ENCODE measurements at places on chromosomes 6 and 20.

- DNase-seq: no peak
Measured at GRCh38 chr6:44243345-44243744, 3.6 kb upstream of the HSP90AB1 start.

GRCh38 chr20:17765584-17765983 is 65.8 kb downstream of the BANF2 start:
- DNase-seq: no peak

GRCh38 chr20:38315290-38315966 is 11.5 kb downstream of the BPI start:
- no peak for DNase-seq

- peak; percentile 74 for DNase-seq
Measured at GRCh38 chr6:134173936-134174671, 121.7 kb upstream of the SLC2A12 start.

GRCh38 chr6:28111964-28112363 is 12.4 kb upstream of the ZSCAN16 start:
- DNase-seq: no peak

- no peak for DNase-seq
Measured at GRCh38 chr6:43491750-43492661, 14.6 kb downstream of the TJAP1 start.

DNA sequence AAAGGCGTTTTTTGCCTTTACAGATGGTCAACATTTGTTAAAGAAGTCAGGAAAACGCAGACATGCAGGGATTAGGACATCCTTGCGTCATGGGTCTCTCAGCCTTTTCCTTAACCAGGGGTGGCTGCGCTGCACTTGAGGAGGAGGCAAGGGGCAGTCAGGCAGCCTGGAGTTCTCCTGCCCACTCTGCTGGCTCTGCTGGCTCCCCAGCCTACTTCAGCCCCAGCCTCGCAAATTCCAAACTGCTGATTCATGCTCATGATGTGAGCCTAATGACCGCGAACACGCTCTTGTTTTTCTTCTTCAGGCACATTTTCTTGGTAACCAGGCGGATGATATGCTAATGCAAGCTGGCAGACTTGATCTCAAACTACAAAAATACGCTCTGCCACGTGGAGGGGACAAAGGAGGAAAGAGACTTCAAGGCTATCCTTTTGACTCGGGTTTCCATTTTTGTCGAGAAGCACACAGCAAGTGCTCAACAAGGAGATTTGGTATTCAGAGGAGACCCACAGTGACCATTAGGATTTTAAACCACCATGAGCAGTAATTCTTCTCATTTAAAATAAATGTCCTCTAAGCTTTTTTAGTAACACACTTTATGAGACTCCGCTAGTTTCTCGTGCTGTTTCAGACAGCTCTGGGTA is 290.3 kb upstream of the STXBP5 start:
- peak; percentile 47 for DNase-seq

GRCh38 chr6:49576618-49577017 is 26.1 kb downstream of the C6orf141 start:
- no peak for DNase-seq

- no peak for DNase-seq
Measured at GRCh38 chr6:83885984-83886383, 26.5 kb downstream of the CYB5R4 start.

DNA sequence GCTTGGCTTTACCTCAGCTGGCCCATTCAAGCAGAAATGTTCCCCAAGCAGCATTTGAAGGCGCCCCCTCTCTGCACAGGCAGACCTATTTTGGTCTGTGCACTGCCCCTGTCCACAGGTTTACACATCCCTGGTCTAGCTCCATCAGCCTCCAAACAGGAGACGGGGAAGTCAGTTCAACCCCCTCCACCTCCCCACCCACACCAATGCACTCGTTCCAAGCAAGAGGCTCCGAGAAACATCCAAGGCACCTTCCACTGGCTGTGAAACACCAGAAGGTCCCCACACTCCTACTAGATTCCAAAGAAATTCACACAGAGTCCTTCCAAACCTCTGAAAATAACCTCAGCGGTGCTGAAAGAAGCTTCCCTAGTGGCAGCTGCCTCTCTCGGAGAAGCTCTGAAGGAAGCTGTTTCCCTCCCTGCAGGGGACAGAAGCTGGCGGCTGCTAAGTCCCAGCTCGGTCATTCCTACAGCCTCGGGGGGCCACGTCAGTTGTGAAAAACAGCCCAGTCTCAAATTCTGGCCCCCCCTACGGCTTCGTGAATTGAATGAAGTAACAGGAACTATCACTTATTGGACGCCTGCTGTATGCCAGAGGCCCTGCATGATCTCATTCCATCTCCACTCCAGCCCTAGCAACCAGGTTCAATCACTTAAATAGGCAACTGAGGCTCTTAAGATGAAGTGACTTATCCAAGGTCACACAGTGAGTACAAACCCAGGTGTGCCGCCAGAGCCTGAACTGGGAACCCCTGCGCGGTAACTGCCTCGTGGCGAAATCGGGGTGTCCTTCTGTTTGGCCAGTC is 815 bp downstream of the SPATA2 start:
- peak; percentile 45 for DNase-seq

DNA sequence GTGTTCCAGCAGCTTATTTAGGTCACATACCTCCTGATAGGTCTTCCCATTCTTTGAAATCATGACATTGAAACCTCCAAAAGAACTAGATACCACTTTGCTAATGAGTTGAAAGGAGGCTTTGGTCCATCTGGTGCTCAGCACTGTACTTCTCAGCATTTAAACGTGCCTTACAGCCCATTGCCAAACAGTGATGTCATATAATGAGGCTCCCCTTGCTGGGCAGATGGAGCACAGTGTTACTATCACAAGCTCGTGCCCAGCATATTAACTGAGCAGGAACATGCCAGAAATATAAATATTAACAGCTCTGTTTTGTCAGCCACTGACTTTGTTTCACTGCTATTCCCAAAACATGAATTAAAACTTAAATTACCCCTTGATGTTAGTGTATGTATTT is 25.5 kb upstream of the MAPK13 start:
- DNase-seq: no peak

- no peak for DNase-seq
Measured at GRCh38 chr6:39769012-39769411, 23.2 kb upstream of the DAAM2 start.

DNA sequence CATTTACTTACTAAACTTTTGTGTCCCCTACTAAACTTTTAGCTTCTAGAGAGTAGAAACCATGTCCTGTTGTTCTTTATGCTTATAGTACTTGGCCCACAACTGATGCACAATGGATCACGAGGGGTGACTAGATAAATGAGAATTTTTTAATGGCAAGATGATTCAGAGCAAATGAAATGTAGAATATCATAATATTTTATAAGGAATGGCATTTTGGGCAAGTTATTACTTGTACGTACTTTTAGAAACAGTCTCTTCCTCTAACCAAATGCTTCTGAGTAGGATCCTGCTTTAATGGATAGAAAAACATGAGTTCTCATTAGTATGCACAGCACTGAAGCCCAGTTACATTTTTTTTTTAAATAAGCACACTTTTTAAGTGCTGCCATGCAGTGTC is 336.3 kb downstream of the NRN1 start:
- DNase-seq: no peak

DNA sequence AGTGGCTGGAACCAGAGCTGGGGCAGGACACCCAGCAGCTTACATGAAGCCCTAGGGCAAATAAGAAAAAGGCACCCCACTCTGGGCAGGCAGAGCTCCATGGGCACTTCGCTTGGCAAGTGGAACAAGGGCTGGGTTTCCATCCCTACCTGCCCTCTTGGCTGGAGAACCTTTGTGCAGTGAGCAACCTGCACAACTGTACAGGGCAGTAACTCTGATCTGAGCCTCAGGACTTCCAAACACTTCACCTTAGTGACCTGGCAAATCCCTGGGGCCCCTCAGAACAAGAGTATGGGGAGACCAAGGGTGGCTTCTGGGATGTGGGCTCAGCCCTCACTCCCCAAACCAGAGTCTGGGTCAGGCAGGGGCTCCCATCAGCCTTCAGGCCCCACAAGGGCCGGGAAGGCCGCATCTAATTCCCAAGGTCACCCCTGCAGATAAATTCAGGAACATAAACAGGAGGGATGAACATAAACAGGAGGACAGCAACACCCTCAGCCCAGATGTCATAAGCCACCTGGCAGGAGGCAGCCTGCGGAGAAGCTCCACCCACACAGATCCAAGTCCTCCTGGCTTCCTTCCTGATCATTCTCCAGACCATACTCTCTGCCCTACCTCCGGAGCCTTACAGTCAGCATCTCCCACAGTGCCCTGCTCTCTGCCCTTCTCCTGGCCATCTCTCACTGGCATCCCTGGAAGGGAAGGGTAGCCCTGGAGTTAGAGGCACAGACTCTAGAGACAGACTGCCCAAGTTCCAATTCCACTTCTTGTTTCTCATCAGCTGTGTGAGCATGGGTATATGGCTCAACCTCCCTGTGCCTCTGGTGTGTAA is 37.5 kb downstream of the HNF4A start:
- no peak for DNase-seq

DNA sequence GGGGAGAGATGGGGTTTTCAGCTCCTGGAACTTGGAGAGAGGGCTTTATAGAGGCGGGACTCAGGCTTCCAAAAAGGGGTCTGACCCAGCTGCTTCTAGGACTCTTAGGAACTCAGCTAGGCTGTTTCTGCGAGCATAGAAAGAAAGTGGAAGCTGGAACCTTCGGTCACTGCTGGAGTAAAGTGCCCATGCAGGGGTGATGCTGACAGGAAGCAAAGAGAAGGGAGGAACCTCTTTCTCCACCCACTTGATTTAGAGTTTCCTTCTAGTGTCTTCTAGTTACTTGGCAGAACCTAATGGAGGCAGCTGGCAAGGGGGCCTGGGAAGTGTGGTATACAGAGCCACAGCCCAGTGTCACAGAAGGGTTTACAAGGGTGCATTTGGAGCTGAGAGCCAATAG is 283.6 kb downstream of the QKI start:
- DNase-seq: no peak

- no peak for DNase-seq
Measured at GRCh38 chr6:132816660-132817059, 2.3 kb downstream of the RPS12 start.

GRCh38 chr6:31813465-31813849 is 1.6 kb downstream of the HSPA1L start:
- DNase-seq: no peak

- DNase-seq: peak; percentile 13
Measured at GRCh38 chr6:40640599-40641227, 53.5 kb upstream of the LRFN2 start.

DNA sequence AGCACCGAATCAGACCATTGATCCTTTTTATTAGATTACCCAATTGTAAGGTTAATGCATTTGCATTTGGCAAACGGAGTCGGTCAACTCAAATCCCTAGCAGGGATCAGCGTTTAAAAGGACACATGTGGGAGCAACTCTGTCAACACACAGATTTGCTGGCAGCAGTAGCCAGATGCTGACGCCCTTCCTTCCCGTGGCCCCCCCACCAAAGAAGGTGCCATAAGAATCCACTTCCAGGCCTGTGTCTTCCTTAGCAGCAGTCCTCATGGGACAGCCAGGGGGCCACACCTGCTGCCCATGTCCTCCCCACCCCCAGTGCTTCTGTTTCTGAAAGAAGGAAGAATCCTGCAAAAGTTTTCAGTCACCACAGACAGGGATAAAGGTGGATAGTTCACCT is 24.5 kb upstream of the MAFB start:
- no peak for DNase-seq

DNA sequence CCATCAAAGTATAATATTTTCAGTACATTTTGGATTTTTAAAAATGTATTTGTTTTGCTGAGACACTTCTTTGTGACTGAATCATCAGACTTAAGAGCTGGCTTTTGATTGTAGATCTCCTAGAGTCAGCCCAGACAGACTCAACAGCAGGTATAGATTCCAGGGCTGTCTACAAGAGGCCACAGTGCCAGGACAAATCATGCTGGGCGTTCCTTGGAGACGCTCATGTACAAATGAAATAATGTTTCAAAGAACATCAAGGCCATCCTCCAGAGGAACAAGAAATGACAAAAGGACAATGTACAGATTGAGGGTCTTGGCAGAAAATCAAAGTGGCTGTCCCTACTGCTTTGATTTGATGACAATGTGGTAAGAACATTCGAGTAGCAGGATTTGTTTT is 369.3 kb downstream of the GRIK2 start:
- DNase-seq: no peak

DNA sequence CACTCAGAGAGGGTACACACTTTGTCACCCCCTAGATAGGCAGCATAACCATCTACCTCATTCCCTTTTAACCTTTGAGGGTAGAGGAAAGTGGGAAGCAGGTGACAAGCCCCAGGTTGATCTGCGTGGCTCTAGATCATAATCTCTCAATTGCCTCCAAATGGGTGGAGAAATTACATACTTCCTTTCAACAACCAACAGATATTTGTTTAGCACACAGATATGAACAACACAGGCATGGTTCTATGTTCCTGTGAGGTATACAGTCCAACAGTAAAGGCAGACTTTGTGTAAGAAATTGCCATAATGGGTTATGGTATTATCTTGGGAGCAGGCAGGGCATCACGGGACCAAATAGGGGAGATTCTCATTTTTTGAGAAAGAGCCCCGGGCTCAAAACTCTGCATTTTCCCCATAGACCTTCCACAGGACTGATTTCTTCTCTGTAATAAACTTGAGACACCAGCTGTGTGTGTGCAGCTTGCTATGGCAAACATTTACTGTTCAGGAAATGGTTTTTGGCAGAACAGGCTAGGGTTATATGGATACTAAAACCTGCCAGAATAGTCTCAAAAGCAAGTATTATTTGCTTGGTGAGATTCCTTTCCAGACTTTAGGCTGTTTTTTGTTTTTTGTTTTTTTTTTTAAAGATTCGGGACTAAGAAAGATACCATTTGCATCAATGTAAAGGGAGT is 126.2 kb downstream of the CD164 start:
- no peak for DNase-seq

DNA sequence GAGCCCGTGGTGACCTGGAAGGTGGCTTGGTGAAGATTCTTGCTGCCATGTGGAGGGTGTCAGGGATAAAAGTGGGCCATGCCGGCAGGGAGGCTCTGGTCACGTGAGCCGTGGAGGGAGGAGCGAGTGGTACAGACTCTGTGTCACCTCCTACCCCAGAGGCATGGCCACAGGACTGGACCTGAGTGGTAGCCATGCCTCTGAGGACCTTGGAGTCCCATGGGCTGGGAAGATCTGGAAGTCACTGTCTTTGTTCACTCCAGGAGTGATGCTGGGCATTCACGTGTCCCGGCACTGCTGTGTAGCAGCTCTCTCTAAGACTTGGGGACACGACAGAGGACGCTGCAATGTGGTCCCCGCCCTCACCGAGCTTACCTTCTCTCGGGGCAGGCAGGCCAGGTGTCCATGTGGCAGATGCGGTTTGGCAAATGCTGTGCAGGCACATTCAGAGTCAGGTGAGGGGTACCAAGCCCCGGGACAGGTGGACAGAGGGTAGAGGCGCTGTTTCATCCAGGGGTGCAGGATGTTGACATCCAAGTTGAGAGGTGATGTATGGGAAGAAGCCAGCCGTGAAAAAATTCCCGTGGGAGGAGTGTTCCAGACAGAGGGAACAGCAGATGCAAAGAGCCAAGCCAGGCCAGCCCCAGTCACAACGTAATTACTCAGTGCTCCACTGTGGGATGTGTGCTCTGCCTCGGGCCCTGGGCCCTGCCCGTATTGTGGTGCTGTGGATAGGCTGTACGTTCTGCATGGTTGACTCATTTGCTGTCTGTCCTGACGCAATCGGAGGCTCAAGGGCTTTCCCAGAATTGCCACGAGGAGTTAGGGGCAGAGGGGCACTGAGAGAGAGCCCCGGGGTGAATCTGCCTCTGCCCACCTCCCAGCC is 307.8 kb downstream of the TAF4 start:
- DNase-seq: no peak
